Renal pelvis (tissue), 12 donors: ENCODE measurements at places on chromosomes 16 and 17. TPM values are rescaled to one million over a fixed set of nuclear protein-coding genes. Genes with fewer than 3 reads are reported as not detected.

The CD300LB gene
- polyA plus RNA-seq = not detected

GRCh38 chr16:242281-242680, 7.7 kb downstream of the FAM234A start:
- DNase-seq = no peak

DNA sequence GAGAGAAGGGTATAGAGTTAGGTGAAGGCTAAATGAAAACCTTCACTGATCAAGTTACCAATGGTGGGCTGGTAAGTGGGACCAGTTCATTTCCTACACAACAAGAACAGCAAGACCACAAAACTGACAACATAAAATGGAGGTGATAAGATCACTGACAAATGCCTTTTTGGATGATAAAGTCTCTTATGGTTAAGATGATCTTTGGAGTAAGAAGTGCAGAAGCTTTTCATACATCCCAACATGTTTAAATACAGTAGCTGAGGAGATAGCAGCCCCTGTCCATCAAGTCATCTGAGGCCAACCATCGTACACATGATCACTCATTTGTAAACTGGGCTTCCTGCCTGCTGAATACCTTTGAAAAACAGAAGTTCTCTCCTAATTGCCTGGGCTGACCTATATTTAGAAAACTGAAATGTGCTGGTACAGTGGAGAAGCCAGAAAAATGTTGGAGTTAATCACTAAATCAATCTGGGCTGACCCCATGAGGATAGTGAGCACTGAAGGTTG, 259.0 kb upstream of the ZFHX3 start:
- DNase-seq = no peak

The CMTM4 gene
- 73.2 TPM for polyA plus RNA-seq

GRCh38 chr16:19242987-19243575, 42.5 kb upstream of the CLEC19A start:
- DNase-seq = no peak
